IPS DF 6.9 (cell line): ENCODE measurements at places on chromosomes 3 and 15.

DNA sequence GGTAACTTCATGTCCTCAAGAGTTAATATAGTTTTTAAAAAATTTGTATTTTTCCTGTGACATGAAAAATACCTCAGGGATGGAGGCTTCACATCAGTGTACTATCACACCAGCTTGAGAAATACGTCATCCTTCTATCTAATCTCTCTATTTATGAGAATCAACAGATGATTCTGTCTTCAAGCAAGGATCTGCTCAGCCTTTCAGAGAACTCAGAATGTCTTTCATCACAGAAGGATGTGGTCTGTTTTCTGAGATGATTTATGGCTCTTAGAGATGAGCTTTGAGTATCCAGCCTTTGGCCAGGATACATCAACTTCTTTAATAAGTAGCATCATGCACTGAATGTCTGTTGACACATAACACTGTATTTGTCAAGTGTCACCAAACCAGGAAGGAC is 193.9 kb downstream of the DTWD1 start:
- no peak for DNase-seq

- DNase-seq: no peak
Measured at GRCh38 chr3:176906046-176906905, 291.0 kb downstream of the TBL1XR1 start.

DNA sequence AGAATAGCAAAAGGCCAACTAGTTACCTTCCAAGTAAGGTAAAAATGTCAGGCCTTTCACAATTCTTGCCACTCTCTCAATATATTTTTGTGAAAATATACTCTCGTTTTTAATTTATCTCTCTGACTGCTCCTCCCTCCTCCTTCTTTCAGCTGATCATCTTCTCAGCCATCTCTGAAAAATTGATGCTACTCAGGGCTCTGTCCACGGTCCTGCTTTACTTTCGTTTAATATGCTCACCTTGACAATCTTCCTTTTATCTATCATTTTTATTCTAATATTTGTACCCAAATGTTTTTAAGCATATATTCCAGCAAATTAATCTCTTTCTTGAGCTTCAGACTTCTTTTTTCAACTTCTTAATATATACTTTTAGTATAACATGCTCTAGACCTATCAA is 1362.1 kb downstream of the ROBO1 start:
- no peak for DNase-seq

- DNase-seq: no peak
Measured at GRCh38 chr3:197567904-197568681, 12.3 kb upstream of the BDH1 start.

- no peak for DNase-seq
Measured at GRCh38 chr3:171695426-171695825, 114.9 kb downstream of the PLD1 start.

GRCh38 chr3:100081986-100082692 is 32.2 kb downstream of the FILIP1L start:
- DNase-seq: no peak

GRCh38 chr15:58934521-58934920 is 1.0 kb upstream of the SLTM start:
- DNase-seq: no peak

GRCh38 chr3:29452934-29453283 is 172.0 kb downstream of the RBMS3 start:
- no peak for DNase-seq

DNA sequence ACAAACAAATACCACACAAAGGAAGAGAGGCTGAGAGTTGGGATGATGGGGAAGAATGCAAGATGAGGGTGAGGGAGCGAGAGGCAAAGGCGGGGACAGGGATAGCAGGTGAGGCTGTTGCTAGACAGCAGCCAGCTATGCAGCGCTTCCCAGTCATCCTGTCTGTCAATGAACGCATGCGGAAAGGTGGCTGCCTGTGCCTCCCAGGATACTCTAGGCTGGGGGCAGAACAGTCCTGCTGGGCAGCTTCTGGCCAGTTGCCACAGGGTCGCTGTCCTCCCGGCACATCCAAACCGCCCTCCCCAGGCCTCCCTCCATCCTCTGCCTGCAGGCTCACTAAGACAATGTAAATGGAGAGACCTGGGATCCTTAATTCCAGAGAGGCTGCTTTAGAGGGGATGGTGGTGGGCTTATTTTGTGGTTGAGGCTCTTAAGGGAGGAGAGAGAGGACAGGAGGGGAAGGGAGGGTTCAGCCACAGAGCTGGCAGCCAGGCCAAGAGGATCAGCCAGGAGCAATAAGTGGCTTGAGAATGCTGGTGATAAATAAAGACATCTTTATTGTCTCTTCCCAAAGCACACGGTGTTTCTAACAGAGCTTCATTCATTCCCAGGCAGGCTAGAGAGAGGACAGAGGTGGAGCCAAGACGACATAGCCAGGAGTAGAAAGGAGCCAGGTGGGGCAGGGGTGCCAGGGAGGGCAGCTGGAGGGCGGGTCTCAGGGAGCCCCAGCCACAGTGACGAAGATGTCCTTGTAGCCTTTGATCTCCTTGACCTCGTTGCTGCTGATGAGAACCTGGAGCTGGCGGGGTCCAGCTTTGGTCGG is 9.2 kb upstream of the TGM5 start:
- no peak for DNase-seq

DNA sequence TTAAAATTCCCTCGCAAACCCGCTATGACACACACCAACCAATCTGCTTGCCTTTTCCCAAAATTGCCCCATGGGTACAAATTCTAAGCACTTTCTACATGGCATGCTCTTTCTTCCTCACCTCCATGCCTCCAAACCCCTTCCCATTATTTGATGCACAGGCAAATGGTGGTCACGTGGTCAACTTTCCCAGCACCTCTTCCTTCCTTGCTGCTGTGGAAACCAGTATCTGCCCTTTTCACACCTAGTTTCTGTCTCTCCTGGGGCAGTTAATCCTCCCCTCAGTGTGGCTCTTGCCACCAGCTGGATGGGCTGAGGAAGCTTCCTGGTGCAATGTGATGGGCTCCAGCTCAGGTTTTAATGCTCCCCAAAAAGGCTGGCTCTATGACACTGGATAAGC is 38.4 kb upstream of the ST8SIA2 start:
- DNase-seq: no peak

DNA sequence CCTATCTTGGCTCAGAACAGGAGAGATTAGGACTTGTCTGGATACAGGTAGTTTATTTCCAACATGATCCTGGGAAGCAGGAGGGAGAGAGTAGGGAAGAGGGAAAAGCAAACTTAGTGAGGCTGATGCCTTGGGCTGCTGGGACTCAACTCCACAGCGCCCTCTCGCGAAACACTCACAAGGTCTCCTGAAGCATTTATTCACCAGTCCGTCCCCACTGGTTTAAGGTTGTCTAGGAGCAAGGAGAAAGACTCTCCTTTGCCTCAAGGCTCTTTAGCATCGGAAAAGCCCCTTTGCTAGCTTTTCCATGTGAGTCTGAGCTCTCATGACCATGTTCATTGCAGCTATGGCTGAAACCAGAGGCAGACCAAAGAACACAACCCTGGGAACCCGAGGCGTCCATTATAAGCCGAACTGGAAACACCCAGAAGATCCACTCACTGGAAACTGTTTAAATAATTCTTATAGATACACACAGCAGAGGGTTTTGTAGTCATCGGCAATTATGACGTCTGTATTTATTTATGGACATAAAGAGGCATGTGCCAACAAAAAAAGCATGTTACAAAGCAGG is 244.5 kb downstream of the CD47 start:
- peak; percentile 72 for DNase-seq

DNA sequence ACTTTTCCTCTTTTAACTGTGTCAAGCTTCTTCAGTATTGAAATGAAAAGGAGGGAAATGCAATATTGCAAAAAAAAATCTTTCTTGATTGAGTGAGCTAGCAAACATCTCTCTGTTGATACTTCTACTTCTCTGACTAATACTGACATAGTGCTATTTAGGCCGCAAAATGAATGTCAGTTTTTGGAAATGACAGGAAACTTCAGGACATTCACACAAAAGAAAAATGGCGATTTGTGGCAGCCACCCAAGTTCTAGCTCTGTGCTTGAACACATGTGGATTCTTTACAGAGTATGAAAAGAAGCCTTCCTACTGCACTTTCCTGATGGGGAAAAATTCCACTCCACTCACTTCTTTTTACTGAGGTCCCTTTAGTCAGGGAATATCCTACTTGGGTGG is 486.8 kb upstream of the ALCAM start:
- no peak for DNase-seq

DNA sequence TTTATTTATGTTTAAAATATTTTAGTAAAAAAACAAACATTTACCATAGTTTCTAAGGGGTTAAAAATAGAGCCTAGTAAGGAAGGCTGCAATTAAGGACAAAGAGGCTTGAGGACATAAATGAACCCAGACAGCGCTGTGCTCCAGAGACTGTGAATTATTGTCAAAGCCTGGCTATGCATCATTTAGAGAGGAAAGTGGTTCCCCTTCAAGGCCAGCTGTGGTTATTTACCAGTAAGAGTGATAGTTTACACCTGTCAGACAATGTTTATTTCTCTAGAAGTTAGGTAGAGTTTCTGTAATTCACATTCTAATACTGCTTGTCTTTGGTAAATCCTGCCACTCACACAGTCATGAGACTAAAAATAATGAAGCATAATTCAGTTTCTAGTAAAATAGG is 32.4 kb upstream of the PIK3R4 start:
- no peak for DNase-seq

DNA sequence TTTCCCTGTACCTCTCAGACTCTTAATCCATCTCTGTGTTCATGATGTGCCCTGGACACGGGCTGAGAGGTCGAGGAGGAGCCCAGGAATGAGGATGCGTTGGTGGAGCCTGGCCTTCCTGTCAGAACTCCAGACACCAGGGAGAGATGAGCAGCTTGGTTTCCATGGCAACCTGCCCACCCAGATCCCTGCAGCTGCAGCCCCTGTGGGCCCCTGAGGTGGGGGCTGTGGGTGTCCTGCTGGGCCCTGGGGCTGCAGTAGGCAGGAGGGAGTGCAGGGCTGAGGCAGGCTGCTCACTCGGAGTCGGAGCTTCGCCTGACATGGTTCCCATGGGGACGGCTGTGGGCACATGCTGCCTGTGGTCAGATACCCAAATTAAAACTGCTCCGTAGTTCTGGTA is 7.7 kb upstream of the SCN10A start:
- no peak for DNase-seq

- no peak for DNase-seq
Measured at GRCh38 chr15:66630801-66631351, 65.1 kb upstream of the LCTL start.

GRCh38 chr3:148095962-148096361 is 601.7 kb upstream of the AGTR1 start:
- no peak for DNase-seq

GRCh38 chr3:116872688-116873087 is 163.1 kb downstream of the TUSC7 start:
- DNase-seq: no peak

DNA sequence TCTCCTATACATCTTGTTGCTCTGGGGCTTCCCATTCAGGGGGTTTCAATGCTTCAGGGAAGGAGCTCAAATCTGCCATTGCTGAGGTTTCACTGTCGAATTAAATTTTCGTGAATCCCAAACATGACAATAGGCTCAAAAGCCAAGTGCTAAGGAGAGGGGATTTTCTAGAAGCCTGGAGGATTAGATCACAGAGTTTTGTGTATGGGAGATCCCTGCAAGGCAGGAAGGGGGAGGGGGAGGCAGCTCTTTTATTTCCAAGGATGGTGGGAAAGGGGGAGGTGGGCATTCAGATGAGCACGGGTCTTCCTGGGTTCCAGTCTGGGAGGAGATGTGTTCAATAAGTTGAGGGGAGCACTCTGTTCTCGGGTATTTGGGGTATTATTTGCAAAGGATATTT is 69.9 kb upstream of the DLG1 start:
- DNase-seq: no peak

DNA sequence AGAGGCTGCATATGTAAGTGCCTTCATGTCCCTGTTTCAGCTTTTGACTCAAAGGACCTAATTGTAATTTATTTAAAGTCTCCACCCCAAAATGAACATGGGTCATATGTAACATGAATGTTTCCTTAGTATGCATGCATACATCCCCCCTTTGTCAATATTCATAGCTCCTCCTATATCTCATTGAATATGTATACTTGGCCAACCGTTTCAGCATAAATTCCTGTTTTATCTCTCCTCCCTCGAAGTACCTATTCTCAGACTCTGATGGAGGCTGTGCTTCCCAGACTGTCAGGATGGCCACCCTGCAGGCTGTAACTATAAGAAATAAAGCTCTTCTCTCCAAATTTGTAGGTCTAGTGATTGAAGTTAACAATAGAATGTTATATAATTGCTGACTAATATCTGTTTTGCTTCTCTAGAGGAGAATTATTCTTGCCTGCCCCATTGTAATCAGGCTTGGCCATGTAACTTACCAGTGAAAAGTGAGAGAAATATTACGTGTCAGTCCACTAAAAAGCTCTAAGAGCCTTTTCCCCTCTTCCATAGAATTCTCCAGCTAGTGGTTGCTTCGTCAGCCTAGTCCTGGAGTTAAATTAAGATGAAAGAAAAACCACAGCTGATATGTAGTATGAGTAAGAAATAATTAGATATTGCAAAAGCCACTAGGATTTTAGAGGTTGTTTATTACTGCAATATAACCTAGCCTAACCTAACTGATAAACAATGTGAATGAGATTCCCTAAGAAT is 245.1 kb downstream of the ZNF385D start:
- DNase-seq: no peak

GRCh38 chr15:65993236-65993635 is 123.9 kb downstream of the RAB11A start:
- DNase-seq: no peak

DNA sequence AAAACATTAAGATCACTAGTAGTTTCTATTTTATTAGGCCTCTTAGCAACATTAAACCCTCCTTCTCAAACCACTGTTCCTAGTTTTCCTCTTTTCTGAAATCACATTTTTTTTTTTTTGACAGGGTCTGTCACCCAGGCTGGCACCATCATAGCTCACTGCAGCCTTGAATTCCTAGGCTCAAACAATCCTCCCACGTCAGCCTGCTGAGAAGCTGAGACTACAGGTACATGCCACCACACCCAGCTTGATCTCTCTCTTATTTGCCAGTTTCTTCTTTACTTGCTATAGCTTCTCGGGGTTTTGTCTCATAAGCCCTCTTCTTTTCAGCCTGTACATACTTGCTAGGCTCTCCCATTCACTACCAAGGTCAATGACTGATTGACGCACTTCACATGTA is 28.0 kb downstream of the SENP8 start:
- no peak for DNase-seq

GRCh38 chr3:16272588-16272987 is 7.6 kb downstream of the OXNAD1 start:
- no peak for DNase-seq

- DNase-seq: no peak
Measured at GRCh38 chr3:53065841-53066480, 20.1 kb upstream of the SFMBT1 start.

DNA sequence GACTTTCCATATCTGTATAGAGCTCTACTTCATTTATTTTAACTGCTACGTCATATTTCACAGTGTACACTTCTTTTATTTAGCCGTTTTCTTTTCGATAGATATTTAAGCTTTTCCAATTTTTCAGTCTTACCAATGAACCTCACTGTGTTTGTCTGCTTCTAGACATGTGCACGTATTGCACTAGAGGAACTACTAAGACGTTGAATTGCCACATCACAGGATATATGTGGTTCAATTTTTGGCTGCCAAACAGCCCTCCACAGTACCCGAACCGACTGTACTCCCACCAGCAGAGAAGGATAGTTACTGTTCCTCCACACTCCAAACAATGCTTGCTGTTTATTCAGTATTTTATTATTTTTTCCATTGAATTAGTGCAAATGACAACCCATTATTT is 2.0 kb downstream of the NR1I2 start:
- DNase-seq: no peak
